Mucosa of descending colon (tissue), 3 donors: ENCODE measurements at places on chromosomes 6 and 20. TPM values are rescaled to one million over a fixed set of nuclear protein-coding genes. Genes with fewer than 3 reads are reported as not detected.

Gene LTA
- not detected for total RNA-seq

Gene OR2J3
- total RNA-seq, result not detected

Gene SLC32A1
- total RNA-seq, result 0.17 TPM

Gene DPPA5
- total RNA-seq, result not detected

Gene PTK6
- total RNA-seq, result 87.1 TPM

Gene CD2AP
- total RNA-seq, result 104 TPM

Gene ZC3H12D
- 5.2 TPM for total RNA-seq

Gene TPD52L1
- total RNA-seq, result 23.9 TPM

Gene ECT2L
- total RNA-seq, result not detected

Gene BMP5
- total RNA-seq, result 1.6 TPM

Gene ANKRD6
- 1.8 TPM for total RNA-seq
